ENCODE measurements at places on chromosomes 7 and 10.

DNA sequence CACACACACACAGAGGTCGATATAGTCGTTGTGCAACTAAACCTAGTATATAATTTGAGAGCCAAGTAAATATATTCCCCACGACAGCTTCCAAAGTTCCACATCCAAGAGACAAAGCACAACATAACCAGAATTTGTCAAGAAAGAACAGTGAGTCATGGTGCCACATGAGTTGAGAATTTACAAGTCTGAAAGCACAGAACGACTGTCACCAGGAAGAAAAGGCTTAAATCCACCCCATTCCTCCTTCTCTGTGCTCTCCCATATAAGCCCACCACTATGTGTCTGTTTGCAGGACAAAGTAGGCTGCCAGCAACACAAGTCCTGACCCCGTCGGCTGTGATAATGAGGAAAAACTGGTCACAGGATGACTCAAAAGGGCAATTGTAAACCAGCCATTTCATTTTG is 32.8 kb downstream of the GSAP start:
- DNase-seq, result no peak

DNA sequence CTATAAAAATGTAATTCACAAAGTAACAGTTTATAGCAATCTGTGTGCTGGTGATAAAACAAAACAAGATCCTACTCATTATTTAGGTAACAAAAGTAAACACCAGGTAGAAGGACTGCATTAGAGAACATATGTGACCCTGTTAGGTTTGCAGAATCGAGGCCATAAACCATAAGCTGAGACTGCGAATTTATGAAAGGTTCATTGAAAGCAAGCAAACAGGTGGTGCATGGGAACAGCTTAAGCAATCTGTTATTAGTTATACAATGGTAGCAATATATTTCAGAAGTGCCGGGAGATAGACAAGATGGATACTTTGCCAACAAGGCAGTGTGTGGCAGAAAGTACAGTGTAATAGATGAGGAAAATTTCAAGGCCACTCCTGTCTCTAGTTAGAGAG is 23.5 kb upstream of the FAM133B start:
- no peak for DNase-seq

DNA sequence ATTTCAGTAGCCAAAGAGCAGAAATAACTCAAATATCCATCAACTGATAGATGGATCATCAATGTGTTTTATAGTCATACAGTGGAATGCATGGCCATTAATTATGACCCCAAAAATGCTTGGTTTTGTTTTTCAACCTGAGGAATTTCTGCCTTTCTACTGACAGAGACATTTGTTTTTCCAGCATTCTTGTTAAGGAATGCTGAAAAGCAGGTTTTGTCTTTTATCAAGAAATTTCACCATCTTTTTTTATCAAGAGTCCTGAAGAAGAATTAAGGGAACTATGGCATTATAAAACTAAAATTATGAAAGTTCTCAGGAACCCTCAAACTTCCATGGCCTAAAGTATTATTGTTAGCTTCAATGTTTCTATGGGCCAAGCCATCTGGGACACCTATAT is 153.4 kb upstream of the THSD7A start:
- DNase-seq, result no peak

- DNase-seq, result no peak
These were observed 207.9 kb downstream of the ARL4A start for GRCh38 chr7:12895296-12895695.

- DNase-seq, result no peak
These were observed 67.9 kb downstream of the ZNF680 start for GRCh38 chr7:64494912-64495461.

GRCh38 chr7:31648288-31648687 is 38.7 kb upstream of the PPP1R17 start:
- DNase-seq, result no peak

- DNase-seq, result no peak
These were observed 322.6 kb downstream of the TFEC start for GRCh38 chr7:115708013-115708341.

- DNase-seq, result peak; percentile 62
These were observed 1.8 kb downstream of the ZMYND11 start for GRCh38 chr10:137031-137430.

DNA sequence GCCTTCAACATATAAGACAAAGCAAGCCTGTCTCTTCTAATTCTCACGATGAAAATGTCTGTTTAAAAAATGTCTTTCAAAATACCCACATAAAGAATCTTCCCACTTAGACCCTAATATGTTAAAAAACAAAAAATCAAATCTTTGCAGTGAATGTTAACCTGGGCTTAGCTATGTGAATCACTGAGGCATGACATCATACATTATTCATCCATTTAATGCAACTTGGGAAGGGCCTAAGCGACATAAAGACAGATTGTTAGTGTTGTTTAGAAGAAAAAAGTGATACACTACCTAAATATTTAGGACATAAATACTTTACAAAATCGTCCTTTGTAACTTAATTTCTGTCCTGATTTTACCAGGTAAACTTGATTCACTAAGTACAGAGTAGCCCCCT is 648.5 kb upstream of the NRP1 start:
- DNase-seq, result no peak

DNA sequence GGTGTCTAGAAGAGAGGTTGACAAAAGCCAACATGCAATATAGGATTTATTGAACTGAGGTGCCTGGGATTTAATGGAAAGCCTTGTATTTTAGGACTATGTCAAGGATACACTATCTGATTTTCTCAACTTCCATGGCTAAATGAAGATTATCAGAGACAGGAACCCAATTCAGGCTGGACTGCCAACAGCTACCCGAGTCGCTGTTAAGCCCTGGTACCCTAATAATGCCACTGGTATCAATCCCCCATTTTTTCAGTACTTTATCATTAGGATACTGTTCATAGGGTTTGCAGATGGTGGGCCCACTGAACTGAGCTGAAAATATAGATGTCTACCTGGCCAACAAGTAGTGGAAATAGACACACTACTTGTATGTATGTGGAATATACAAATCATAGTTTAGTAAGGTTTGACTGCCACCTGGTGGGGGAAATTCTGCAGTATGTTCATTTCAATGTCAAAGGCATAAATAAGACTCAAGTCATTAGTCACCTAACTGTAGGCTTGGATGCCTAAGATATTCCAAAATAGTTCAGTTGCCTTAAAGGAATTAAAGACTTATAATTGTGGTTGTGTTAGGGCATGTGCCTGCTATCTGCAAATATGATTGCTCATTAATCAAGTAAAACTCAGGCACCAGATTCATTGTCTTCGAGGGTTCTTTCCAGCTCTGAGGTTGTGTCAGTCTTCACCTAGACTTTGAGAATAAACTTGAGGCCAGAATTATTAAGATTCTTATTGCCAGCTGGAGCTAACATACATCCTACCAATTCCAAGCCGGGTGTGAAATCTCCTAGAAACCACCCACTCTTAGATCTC is 34.1 kb upstream of the NOBOX start:
- peak; percentile 63 for DNase-seq

GRCh38 chr7:151271699-151272355 is 23.3 kb upstream of the SMARCD3 start:
- peak; percentile 78 for DNase-seq

- peak; percentile 38 for DNase-seq
These were observed 15.5 kb upstream of the SP4 start for GRCh38 chr7:21412410-21412851.

DNA sequence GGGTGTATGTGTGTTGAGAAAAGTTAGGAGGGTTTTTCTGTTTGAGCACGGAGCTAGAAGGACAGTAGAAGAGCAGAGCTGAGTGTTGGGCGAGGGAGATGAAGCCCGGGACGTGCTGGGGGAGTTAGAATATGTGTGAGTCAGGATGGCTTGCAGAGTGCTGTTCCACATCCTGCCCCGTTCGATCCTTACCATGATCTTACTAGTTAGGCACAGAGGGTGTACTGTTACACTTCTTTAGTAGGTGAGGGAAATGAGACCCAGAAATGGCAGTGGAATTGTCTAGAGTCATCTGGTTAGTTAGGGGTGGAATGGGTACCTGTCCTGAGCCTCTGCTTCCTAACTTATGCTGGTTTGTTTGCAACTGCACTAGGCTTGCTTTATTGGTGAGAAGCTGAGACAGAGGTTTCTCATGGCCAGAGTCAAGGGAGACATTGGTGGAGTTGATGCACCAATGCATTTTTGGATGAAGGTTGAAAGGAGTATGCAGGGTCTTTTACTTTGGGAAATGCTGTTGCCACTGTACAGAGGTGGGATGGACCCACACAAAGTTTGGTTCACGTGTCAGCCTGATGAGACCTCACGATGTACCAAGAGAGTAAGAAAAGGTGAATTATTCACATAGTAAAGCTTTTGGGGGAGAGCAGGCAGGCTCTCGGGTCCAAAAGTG is 42.4 kb downstream of the CCNY start:
- DNase-seq, result peak; percentile 63

- no peak for DNase-seq
These were observed 888.5 kb upstream of the SORCS1 start for GRCh38 chr10:108052981-108053380.

GRCh38 chr10:54710918-54711317 is 90.1 kb downstream of the PCDH15 start:
- no peak for DNase-seq

- DNase-seq, result no peak
These were observed 44.4 kb downstream of the TACC2 start for GRCh38 chr10:122033224-122033926.

DNA sequence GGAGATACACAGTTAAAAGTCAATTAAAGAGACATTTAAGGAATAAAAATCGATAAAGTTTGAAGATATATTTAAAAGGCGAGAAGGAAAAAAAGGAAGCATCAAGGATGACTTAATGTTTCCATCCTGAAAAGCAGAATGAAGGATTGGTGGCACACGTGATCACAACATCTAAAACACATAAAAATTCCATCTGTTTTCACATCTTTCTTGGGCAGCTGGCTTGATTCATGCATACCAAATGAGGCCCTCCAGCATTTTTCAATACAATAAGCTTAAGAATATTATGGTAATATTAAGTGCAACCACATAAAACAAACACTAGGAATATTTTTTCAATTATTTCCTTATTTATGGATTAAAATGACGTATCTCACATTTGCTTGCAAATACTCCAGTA is 112.6 kb downstream of the TPK1 start:
- DNase-seq, result no peak

DNA sequence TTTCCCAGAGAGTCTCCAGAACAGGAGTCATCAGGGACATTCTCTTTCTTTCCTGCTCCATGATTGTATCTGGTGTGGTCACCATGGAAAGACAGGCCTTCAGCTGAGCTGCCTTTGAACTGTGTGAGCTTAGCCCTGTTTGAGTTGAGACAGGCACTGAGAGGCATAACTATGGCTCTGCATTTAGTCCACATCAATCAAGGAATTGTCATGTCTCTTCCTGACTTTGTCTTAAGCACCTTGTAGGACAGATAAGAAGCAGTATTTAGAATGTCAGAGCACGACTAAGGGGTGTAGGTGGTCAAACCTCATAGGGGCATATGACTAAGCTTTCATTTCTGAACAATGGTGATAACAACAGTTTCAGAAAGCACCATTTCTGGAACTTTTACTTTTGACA is 53.5 kb downstream of the EPDR1 start:
- DNase-seq, result no peak

DNA sequence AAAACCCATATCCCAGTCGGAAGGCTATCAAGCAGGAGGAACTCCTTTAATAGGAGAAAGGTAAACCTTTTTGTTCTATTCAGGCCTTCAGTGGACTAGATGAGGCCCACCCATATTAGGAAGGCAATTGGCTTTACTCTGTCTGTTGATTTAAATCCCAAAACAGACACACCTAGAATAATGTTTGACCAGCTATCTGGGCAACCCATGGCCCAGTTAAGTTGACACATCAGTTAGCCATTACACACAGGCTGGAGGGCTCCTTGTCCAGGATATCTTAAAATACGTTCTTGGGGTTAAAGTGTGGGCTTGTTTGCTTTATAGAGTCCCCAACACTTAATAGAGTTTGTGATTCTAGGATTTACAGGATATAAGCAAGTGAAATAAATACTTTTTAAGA is 339.0 kb upstream of the PRKCQ start:
- DNase-seq, result no peak

- no peak for DNase-seq
These were observed 483.0 kb downstream of the MAGI2 start for GRCh38 chr7:78970440-78970916.

DNA sequence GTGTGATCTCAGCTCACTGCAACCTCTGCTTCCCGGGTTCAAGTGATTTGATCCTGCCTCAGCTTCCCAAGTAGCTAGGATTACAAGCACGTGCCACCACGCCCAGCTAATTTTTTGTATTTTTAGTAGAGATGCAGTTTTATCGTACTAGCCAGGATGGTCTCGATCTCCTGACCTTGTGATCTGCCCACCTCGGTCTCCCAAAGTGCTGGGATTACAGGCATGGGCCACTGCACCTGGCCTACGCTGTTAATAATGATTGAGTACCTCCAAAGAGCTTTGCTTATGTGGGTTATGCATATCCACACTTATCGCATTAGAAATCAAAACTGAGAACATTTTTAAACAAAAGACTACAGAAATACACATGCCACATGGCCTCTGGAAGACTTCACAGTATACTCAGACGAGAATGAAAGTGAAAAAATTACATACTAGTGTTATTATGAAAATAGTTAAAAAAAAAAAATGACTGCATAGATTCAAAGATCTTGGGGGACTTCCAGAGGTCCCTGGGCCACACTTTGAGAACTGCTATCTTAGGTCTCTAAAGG is 25.4 kb downstream of the RPP38 start:
- DNase-seq, result no peak

GRCh38 chr10:114404171-114405010 is at the start of gene AFAP1L2:
Gene AFAP1L2, minus strand, starts transcription at chr10:114404502. Its CDS starts 47 bp downstream, at chr10:114404455.
- no peak for DNase-seq

- no peak for DNase-seq
These were observed 170.5 kb upstream of the KLF6 start for GRCh38 chr10:3955493-3955892.

GRCh38 chr10:6354168-6354772 is 151.5 kb downstream of the PFKFB3 start:
- no peak for DNase-seq

DNA sequence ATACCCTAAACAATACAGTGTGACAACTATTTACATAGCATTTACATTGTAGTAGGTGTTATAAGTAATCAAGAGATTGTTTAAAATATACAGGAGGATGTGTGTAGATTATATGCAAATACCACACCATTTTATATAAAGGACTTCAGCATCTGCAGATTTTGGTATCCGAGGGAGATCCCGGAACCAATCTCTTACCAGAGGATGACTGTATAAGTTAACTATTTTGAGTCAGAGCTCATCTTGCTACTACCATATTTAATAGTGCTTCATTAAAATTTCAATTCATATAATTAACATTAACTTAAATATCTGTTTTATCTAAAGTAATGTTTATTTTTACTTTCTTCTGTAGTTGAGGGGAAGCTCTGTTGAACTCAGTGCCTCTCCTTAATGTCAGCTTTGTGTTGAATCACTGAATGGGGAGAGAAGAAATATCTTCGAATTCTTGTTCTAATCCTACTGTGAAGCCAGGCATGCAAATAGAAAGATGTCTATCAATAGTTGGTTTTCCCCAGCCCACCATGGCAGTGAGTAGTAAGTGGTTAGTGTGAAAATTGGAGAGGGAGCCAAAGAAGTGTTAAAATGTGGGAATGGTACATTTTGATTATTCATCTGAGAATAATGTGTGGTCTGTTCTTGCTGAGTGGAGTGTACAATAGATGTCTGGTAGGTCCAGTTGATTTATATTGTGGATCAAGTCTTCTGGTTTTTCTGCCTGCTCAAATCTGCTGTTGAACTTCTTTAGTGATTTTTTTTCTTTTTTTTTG is 90.1 kb upstream of the CYP26C1 start:
- DNase-seq, result no peak

All from Jurkat, Clone E6-1 (cell line).